Sigmoid colon (tissue), 7 donors: ENCODE measurements at places on chromosomes 2 and 18. TPM values are rescaled to one million over a fixed set of nuclear protein-coding genes. Genes with fewer than 3 reads are reported as not detected.
A peak's percentile ranks its signal among the peaks of the same experiment; 100 is the strongest.

DNA sequence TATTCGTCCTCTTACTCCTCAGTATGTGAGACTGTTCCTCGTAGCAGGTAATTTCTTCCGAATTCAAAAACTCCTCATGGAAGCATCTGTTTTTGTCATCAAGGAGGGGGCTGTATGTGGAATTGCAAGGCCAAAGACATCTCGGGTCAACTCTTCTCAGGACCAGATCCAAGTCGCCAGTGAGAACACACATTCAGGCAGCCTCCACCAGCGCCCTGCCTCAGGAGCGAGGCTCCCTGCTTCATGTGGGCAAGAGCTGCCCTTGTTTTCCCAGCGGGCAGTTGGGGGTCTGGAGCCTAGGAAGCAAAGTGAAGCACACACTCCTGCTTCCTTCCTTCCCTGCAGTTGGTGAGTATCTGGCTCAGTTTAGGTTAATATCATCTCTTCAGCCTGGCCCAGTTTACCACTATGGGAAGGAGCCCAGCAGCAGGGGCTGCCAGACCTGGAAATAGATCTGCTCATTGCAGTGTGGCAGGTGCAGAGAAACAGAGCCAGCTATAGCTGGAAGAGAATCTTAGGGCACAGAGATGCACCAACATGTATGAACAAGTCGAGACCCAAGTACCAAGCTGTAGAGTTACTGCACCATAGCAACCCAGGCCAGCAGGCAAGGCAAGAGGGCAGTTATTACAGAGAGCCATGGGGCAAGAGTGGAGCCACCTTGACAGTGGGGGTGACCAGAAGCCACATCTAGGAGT lies 25.3 kb downstream of the TMEM127 start:
- no peak overlapping the region for H3K27ac ChIP-seq
- peak; percentile 44 for DNase-seq
- no peaks in the 10 kb centered on the region for H3K27me3 ChIP-seq
- no peaks in the 10 kb centered on the region for H3K4me1 ChIP-seq
- no peaks in the 10 kb centered on the region for H3K36me3 ChIP-seq

- no peak overlapping the region for H3K27ac ChIP-seq
- no peaks in the 10 kb centered on the region for H3K36me3 ChIP-seq
- no peaks in the 10 kb centered on the region for H3K4me1 ChIP-seq
- DNase-seq = no peak
- H3K27me3 ChIP-seq = no peaks in the 10 kb centered on the region
Measured at GRCh38 chr2:76415821-76416220, 705.1 kb upstream of the GCFC2 start.

- no peak for DNase-seq
- no peak overlapping the region for H3K27ac ChIP-seq
- H3K4me3 ChIP-seq = no peak overlapping the region
- H3K4me1 ChIP-seq = peaks cover 9% of the 10 kb centered on the region
- no peaks in the 10 kb centered on the region for H3K36me3 ChIP-seq
- H3K27me3 ChIP-seq = no peaks in the 10 kb centered on the region
Measured at GRCh38 chr2:151919786-151920185, 91.6 kb upstream of the ARL5A start.

The ERMN gene
- polyA plus RNA-seq = 0.67 TPM

GRCh38 chr2:96726131-96726530 lies 13.7 kb downstream of the LMAN2L start:
- H3K36me3 ChIP-seq = peaks cover 80% of the 10 kb centered on the region
- no peaks in the 10 kb centered on the region for H3K27me3 ChIP-seq
- no peak overlapping the region for H3K4me3 ChIP-seq
- H3K4me1 ChIP-seq = no peaks in the 10 kb centered on the region
- DNase-seq = no peak

GRCh38 chr2:26936855-26937254 lies 33.6 kb upstream of the MAPRE3 start:
- H3K4me1 ChIP-seq = no peaks in the 10 kb centered on the region
- H3K27ac ChIP-seq = no peak overlapping the region
- H3K27me3 ChIP-seq = no peaks in the 10 kb centered on the region
- H3K36me3 ChIP-seq = no peaks in the 10 kb centered on the region
- H3K4me3 ChIP-seq = no peak overlapping the region
- DNase-seq = no peak

DNA sequence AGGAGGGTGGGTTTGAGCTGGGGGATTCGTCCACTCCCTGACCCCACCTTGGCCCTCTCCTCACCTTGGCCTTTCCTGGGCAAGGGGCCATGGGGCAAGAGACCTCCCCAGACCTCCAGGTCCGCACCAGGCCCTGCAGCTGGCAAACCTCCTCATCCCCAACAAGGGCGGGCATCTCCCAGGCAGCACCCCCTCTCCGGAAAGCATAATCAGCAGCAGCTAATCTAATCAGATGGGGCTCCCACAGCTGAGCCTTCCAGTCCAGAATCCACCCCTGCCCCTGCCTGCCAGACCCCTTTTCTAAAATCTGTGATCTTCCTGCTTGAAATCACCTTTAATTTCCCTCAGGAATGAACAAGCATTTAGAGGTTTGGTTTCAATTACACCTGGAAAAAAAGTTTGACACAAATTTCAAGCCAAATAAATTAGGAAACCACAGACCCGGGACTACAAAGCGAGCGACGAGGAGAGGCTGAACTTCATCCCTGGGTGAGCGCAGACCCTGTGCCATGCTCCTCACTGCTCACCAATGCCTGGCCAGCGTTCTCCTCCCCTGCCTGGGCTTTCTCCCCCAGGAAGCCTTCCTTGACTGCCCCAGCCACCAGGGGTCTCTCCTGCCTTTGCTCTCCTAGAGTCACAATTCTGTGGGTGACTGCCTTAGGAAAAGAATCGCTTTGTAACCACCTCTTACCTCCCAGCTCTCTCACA lies 143.0 kb upstream of the MYCN start:
- no peak overlapping the region for H3K4me3 ChIP-seq
- H3K27me3 ChIP-seq = peaks cover 4% of the 10 kb centered on the region
- no peaks in the 10 kb centered on the region for H3K4me1 ChIP-seq
- H3K27ac ChIP-seq = no peak overlapping the region
